CMK (cell line): ENCODE measurements at places on chromosomes 6 and 20.

- no peak for DNase-seq
Observed at GRCh38 chr6:135329851-135330803, 149.0 kb downstream of the MYB start.

DNA sequence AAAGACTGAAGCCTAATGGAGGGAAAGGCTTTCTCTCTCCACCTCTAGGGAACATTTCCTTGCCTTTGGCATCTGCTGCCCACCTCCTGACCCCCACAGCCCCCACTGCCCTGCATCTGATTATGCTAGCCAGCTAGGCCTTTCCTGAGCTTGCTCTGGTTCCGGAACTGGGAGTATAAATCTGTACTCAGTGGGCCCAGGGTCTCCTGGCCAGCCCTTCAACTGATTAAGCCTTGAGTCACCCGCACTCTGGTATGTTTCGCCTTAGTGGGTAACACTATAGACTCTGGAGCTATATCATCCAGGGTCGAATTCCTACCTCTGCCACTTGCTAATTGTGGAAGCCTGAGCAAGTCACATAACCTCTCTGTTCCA is 45.6 kb upstream of the RIPOR2 start:
- DNase-seq: no peak

DNA sequence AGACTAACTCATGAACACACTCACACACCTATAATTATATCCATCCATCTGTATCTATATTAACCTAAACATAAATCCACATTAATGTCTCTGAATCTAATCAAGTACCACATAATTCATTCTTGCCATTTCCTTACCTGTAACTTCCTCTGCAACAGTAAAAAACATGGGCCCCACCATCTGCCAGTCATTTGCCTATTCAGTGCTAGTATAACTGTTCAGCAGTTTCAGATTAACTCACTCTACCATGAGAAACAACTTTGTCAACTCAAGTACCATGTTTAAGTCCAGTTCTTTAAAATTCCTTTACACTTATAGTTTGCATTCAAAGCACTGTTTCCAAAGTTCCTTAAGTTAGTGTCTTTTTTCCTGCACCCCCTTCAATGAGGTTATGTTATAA is 68.8 kb downstream of the LAMP5 start:
- no peak for DNase-seq

DNA sequence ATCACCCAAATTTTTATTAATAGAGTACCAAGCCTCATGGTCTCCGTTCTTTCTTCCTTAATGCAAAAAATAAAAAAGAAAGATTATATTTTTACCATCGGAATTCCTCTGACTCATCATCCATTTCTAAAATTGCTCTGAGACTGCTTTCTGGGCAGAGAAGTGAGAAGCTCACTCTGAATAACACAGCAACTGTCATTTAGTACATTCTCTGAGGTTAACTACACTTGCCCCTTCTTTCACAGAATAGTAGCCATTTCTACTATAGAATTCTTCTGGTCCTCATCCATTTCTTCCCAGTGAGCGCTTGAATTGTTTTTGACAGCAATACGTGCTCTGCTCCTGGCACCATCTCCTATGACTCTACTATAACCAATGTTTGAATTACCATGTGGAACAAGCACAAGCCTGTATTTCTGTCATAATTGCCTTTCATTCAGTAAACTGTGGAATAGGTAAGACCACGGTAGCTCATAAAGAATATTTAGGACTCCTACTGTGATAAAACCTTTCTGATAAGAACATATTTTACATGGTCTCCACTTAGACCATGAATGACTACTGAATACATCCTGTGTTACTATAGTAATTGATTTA is 435.5 kb upstream of the NRSN1 start:
- no peak for DNase-seq

- no peak for DNase-seq
Observed at GRCh38 chr6:125013938-125014660, 51.9 kb downstream of the RNF217 start.

GRCh38 chr20:13447385-13448180 is 191.1 kb downstream of the TASP1 start:
- DNase-seq: no peak

DNA sequence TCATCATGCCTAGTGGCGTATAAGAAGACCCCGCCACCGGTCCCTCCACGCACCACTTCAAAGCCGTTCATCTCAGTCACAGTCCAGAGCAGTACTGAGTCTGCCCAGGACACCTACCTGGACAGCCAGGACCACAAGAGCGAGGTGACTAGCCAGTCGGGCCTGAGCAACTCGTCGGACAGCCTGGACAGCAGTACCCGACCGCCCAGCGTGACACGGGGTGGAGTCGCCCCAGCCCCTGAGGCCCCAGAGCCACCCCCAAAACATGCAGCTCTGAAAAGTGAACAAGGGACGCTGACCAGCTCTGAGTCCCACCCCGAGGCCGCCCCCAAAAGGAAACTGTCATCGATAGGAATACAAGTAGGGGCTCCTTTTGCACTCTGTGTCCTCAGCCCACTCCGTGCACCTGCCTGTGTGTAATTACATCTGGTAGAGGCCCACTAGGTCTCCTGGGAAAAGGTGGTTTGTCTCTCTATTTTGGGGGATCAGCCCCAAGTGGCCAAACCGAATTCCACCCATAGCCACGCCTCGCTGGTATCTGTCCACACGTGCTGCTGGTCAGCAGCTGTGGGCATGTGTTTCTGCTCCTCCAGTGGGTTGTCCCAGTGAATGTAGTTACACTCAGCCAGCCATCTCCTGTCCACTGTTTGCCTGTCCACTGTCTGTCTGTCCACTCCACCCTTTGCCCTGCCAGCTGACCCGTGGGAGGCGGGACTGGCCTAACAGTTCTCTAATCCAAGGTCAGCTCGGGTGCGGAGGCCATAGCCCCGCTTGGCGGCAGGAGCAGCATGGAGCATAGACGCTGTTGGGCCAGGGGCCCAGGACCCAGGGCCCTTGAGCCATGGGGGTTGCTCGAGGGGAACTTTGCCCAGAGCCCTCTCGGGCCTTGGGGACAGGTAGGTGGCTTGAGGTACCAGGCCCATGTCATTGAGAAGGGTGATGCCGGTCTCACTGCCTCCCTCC is 44.3 kb upstream of the MYL9 start:
- DNase-seq: no peak

DNA sequence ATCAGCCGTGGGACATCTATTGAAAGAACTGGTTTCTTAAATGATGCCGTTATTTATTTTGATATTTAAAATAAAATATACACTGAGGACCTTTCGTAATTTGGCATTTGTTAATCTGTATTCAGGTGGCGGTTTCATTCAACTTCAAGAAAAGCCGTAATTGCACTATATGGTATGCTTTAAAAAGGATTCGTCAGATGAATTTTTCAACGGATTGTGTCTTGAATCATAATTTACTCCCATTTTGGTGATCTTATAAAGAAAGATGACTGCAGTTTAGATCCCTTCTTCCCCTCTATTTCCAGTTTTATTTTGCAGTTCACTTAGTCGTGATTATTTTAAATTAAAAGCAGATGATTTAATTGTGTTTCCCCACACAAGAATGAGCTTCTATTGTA is 761 bp downstream of the KLHL32 start:
- no peak for DNase-seq

DNA sequence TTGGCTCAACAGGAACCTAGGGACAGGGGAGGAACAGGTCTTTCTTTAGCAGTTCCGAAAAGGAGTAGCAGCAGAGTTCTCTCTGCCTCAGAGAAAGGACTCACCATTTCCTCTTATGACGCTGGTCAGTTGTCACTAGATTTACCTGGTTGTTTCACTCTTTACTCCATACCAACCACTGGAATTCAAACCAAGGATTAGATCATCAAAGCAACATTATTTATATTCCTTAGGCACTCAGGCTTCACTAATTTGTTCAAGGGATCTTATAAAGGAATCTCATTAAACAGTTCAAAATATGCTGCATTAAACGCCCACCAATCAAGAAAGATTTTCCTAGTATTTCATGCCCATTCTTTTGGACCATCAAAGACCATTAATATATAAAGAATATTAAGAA is 1129.5 kb upstream of the MAP3K7 start:
- DNase-seq: no peak

- DNase-seq: no peak
Observed at GRCh38 chr6:16576451-16577368, 184.6 kb downstream of the ATXN1 start.

- DNase-seq: no peak
Observed at GRCh38 chr6:37982317-37982716, 162.8 kb downstream of the ZFAND3 start.

DNA sequence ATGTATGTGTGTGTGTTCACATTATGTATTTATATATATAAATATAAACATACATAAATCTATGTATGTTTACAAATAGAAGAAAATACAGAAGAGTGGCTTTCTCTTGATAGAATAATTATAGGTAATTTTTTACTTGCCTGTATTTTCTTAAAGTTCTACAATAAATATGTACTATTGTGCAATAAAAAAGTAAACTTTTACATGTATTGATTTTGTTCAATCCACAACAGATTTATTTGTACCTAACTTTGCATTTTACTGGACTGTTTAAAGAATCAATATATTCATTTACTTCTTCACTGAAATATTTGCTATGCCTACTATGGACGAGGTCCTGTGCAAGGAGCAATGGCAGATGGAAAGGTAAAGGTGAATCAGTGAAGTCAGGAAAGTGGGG is 14.0 kb upstream of the TAB2 start:
- DNase-seq: no peak

DNA sequence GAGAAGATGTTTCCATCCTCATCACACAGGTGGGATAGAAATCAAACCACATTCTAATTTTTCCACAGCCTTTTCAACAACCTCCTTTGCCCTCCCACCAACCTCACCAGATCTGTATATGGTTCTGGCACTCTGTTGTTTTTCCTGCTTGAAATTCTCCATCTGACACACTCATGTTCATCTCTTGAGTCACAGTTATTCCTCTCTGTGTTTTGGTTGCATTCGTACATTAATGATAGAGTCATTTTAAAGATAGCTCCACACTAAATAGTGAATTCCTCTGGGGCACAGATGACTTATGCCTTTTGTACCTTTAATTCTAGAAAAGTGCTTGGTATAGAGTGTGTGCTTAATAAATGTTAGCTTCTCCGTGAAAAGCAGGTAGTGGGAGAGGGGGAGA is 1.4 kb upstream of the GCLC start:
- DNase-seq: no peak

- DNase-seq: no peak
Observed at GRCh38 chr6:15926256-15926655, 202.6 kb upstream of the MYLIP start.
